ENCODE measurements at places on chromosomes 7 and 10. TPM values are rescaled to one million over a fixed set of nuclear protein-coding genes. Genes with fewer than 3 reads are reported as not detected.

Gene SNCG
- 2.0 TPM for total RNA-seq

Gene FAM25C
- not detected for total RNA-seq

Gene PILRA
- 1.4 TPM for total RNA-seq

Gene ATOH7
- 1.2 TPM for total RNA-seq

Gene IFIT3
- total RNA-seq = 8.7 TPM

Gene DEPP1
- 6.8 TPM for total RNA-seq

Gene NUDCD3
- total RNA-seq = 47.1 TPM

Gene PIP
- total RNA-seq = not detected

Gene CDC14C
- total RNA-seq = not detected

Gene AKR1D1
- 206 TPM for total RNA-seq

Gene SHOC2
- 20.3 TPM for total RNA-seq

Gene HYAL4
- total RNA-seq = not detected

Gene PAX4
- not detected for total RNA-seq

Gene C10orf120
- not detected for total RNA-seq

Gene SYT15
- total RNA-seq = 0.65 TPM

Gene DYNC1I1
- total RNA-seq = 0.15 TPM

Gene EPDR1
- 7.9 TPM for total RNA-seq

Gene UROS
- total RNA-seq = 28.3 TPM

Gene CALN1
- 0.45 TPM for total RNA-seq

Gene GJD4
- total RNA-seq = not detected

Gene CDK1
- total RNA-seq = 0.65 TPM

Gene SLC26A5
- 0.33 TPM for total RNA-seq

Gene NKX1-2
- total RNA-seq = 0.05 TPM

Gene ELFN1
- 17.5 TPM for total RNA-seq

Gene C10orf53
- total RNA-seq = not detected

Gene AMPH
- total RNA-seq = 1.1 TPM

Gene GSAP
- 24.3 TPM for total RNA-seq

Gene PLAU
- total RNA-seq = 0.50 TPM

Gene IGFBP1
- total RNA-seq = 13.7 TPM

Gene ENO4
- total RNA-seq = not detected

Gene CFAP46
- 0.08 TPM for total RNA-seq

Gene PDE6C
- not detected for total RNA-seq

Gene RAB11FIP2
- 4.2 TPM for total RNA-seq

Gene ABCC2
- 254 TPM for total RNA-seq

Gene SNX10
- total RNA-seq = 27.4 TPM

Gene AGAP5
- 6.6 TPM for total RNA-seq

Gene SFRP5
- 6.4 TPM for total RNA-seq

Gene ZFYVE27
- total RNA-seq = 10.7 TPM

Gene HEPACAM2
- total RNA-seq = not detected

Gene MYL10
- total RNA-seq = not detected

Gene CYP2C19
- total RNA-seq = 13.0 TPM

Gene DPYSL4
- 0.08 TPM for total RNA-seq

Gene SPDYE2B
- total RNA-seq = not detected
